ENCODE measurements at places on chromosomes 3 and 15.

- DNase-seq: no peak
Observed at GRCh38 chr15:39888809-39889208, 31.3 kb downstream of the GPR176 start.

DNA sequence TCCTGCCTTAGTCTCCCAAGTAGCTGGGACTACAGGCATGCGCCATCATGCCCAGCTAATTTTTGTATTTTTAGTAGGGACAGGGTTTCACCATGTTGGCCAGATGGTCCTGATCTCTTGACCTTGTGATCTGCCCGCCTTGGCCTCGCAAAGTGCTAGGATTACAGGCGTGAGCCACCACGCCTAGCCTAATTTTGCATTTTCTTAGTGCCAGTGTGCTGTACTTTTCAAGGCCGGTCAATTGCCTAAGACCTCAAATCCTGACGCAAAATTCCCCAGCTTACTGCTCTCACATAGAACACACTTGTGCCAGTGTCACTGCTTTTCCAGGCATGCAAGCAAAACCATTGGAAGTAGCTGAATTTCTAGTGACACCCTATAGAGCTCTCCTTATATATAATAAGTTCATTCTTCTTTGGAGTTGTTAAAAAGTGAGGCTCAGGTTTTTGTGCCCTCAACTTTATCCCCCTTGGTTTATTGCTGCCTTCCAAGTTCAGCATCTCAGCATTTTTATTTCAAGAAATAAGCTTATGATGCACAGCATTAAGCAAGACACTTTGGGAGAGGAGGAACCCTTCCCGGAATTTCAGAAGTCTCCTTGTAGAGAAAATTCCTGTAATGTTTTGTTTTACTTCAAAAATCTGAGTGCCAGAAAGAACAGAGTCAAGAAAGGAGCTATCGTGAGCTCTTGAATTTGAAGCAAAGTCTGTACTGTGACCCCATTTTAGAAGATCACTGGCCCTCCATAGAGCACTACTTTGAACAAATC is 93.2 kb downstream of the FILIP1L start:
- no peak for DNase-seq

DNA sequence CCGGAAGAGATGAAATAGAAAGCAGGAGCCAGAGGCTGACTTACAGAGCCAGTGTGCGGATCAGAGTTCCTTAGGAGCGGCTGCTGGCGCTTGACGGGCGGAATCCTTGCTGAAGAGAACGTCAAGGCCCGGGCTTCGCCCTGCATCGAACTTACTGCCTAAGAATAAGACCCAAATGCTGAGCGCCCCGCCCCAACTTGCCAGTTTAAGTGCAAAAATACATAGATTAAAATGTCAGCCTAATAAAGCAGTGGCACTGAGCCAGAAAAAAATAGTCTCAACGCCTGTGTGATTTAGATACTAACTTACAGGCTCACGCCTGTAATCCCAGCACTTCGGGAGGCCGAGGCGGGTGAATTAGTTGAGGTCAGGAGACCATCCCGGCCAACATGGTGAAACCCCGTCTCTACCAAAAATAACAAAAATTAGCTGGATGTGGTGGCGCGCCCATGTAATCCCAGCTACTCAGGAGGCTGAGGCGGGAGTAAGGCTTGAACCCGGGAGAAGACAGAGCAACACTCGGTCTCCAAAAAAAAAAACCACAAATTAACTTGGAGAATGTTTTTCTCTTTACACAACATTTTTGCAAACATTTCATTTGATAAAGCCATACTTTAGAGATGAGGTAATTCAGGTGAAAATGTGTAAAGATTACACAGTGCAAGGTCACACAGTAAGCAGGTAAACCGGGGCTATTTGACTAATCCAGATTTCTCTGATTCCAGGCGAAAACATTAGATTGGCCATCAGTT is 1.2 kb upstream of the UBP1 start:
- DNase-seq: no peak

GRCh38 chr3:177733936-177734335 is 536.7 kb upstream of the TBL1XR1 start:
- DNase-seq: no peak

DNA sequence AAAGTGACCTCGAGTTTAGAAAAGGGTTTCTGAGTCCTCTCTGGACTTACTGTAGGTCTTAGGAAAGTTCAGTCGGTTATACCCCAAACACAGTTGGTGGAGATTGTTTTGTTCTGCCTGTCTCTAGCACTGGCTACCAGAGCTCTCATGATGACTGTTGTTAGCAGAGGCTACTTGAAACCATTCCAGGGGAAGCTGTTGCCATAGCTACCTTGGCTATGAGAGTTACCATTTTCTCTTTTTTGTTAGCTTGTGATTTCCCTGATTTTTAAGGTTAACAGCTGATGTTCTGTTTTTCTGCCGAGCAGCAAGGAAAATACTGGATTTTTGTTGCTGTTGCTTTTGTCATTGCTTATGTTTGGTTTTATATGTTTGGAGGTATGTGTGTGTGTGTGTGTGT is 26.7 kb downstream of the ABHD2 start:
- DNase-seq: no peak

GRCh38 chr3:146542978-146543377 is 1.4 kb downstream of the PLSCR1 start:
- no peak for DNase-seq

GRCh38 chr3:115085197-115085865 is 61.8 kb downstream of the ZBTB20 start:
- DNase-seq: no peak

- DNase-seq: no peak
Observed at GRCh38 chr3:119413603-119414280, 49.7 kb downstream of the TMEM39A start.

- DNase-seq: no peak
Observed at GRCh38 chr15:93056836-93057235, 32.2 kb downstream of the RGMA start.

DNA sequence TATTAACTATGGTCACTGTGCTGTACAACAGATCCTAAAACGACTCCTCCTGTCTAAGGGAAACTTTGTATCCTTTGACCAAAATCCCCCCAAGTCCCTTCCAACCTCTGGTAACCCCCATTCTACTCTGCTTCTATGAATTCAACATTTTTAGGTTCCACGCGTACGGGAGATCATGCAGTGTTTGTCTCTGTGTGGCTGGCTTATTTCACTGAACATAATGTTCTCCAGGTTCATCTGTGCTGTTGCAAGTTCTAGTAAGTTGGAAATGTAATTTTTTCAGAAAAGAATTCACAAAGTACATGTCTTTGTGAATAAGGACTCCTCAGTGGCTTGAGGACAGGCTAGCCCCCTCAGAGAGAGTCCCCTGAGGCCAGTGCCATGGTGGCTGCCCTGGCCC is 66.1 kb downstream of the ATP10A start:
- no peak for DNase-seq

- no peak for DNase-seq
Observed at GRCh38 chr15:26146202-26146601, 283.1 kb upstream of the ATP10A start.

DNA sequence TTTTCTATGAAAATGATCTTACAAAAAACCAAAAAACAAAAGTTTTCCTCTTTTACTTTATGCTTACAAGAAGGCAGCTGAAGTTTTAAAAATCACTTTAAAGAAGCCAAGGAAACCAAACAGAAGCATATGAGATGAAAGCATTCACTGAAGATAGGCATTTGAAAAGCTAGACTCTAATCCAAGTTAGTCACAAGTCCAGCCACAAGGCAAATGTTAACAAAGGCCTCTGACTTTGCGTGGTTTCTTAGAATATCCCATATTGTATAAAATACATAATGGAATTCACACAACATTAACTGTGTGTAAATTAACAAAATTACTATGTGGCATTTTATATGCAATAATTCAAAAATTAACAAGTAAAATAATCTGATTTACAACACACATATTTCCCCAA is 17.7 kb downstream of the MRPL3 start:
- no peak for DNase-seq

DNA sequence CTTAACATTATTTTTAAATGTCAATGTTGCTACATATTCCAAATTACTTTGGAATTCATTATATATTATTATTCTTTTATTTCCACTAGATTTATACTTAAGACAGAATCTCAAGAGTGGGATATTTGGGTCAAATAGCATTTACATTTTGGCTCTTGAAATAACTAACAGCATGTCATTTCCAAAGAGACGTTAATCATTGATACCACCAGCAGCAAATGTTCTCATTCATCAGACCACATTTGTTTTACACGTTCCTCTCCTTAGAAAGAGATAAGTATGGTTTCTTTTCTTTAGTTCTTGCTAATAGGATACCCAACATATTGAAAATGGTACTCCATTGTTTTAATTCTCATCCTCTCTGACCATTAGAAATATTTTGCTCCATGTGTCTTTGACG is 229.8 kb downstream of the LPP start:
- DNase-seq: no peak

GRCh38 chr3:48747706-48748105 is 30.7 kb upstream of the IP6K2 start:
- no peak for DNase-seq

- no peak for DNase-seq
Observed at GRCh38 chr3:101458387-101458786, 54.6 kb downstream of the SENP7 start.

GRCh38 chr15:62063825-62064635 is 2.7 kb upstream of the C2CD4A start:
- DNase-seq: no peak

DNA sequence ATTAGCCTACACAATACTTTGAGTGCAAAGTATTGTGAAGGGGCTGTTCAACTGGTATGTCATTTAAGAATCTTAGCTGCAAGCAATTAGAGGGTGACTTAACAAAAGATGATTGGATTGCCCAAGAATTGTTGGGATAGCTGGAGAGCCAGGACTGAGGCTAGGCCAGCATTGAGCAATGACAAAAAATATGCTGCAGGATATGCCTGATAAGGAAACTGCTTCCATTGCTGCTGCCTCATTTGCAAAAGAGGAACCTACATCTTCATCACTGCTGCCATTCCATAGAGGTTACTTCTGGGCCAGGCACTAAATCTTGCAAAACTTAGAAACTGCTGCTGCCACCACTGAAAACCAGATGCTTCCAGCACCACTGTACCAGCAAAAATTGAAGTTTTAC is 108.0 kb upstream of the TBC1D5 start:
- DNase-seq: peak; percentile 33

GRCh38 chr3:129836381-129837064 is 57.0 kb downstream of the TMCC1 start:
- DNase-seq: peak; percentile 46

- no peak for DNase-seq
Observed at GRCh38 chr3:29696311-29696710, 415.4 kb downstream of the RBMS3 start.

- no peak for DNase-seq
Observed at GRCh38 chr15:59242649-59243048, 36.0 kb downstream of the LDHAL6B start.

DNA sequence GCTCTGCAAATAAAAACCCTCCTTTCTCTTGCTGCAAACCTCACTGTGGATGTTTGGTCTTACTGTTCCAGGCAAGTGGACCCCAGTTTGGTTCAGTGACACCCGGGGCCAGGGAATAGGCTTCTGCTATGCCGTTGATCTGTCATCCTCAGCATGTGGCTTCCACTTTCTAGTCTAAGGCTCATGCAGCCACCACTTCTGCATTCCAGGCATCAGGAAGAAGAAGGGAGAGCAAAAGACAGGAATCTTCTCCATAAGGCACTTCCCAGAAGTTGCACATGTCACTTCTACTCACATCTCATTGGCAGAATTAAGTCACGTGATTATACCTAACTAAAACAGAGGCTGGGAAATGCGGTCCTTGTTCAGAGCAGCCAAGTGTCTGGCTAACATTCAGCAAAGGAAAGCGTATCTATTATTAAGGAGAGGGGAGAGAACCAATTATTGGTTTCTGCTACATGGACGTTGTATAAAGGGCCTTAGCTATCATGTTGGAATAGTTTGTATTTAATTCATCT is 173.6 kb upstream of the PFN2 start:
- DNase-seq: peak; percentile 17

DNA sequence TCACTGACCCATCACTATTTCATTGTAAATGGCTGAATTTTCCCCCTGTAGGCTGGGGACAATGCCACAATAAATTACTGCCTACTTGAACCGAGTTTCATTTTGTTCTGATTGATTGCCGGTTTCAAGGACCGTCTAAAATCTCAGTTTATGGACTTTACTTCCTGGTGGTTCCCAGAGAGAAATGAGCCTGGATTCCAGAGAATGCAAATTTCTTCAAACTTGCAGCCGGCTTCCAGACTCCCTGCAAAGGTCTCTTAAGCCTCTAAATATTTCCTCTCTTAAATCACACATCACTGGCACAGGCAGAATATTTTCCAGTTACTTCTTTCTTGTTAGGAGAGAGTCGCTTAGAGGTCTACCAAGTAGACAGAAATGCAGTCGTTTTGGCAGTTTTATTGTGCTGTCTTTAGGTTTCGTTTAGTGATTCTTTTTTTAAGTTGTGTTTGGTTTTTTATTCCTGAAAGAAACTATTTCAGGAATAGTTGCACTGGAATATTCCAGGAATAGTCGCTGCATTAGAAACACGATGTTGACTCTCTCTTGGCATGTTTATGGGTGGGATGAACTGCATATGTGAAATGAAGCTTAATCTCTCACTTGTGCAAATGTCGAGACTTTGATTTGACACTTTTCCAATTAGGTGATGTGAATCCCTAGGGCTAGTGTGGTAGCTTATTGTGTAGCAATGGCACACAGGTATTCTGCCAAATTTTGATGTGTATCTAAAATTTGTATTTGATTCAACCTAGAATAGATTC is 284.1 kb upstream of the NR2E3 start:
- DNase-seq: no peak

GRCh38 chr3:19455546-19455945 is 307.2 kb downstream of the KCNH8 start:
- no peak for DNase-seq

GRCh38 chr3:16373341-16373946 is 108.4 kb downstream of the OXNAD1 start:
- peak; percentile 10 for DNase-seq

DNA sequence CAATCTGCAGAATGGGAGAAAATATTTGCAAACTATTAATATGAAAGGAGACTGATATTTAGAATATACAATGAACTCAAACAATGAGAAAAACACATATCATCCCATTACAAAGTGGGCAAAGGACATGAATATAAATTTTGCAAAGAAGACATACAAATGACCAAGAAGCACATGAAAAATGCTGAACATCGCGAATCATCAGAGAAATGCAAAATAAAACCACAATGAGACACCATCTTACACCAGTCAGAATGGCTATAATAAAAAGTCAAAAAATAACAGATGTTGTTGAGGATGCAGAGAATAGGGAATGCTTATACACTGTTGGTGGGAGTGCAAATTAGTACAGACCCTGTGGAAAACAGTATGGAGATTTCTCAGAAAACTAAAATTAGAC is 83.6 kb downstream of the RAP2B start:
- no peak for DNase-seq

GRCh38 chr3:14608298-14608697 is 43.3 kb upstream of the CCDC174 start:
- no peak for DNase-seq
